Jurkat, Clone E6-1 (cell line): ENCODE measurements at places on chromosomes 3 and 15.

GRCh38 chr15:74635228-74635627 lies 19.6 kb downstream of the CLK3 start:
- peak; percentile 71 for DNase-seq

DNA sequence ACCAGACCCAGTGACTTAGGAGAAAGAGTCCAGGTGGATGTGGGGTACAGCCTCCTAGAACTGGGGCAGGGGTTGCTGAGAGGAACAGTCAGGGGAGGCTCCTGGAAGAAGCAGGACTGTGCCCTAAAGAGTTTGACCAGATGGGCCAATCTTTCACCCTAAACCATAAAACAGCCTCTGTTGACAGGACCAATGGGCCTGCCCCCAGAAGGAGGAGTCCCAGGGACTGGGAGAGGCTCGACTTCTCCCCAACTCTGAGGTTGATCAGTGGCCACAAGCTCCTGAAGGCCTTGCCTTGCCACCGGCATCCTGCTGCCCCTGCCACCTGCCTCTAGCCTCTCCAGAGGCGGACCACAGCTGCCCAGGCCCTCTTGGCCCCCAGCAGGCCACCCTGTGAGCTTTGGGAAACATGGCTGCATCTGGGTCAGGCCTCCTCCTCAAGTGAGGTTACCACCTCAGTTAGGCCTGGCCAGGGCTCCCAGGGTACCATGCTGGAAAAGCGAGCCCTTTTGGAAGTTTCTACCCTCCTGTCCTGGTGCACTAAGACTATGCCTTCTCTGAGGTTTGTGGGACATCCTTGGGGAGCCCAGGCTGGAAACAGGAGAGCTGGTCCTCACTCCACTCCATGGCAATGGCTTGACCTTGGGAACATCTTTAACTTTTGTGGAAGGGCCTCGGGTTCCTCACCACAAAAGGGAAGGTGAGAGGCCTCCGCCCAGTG lies 2.8 kb downstream of the VIPR1 start:
- no peak for DNase-seq

DNA sequence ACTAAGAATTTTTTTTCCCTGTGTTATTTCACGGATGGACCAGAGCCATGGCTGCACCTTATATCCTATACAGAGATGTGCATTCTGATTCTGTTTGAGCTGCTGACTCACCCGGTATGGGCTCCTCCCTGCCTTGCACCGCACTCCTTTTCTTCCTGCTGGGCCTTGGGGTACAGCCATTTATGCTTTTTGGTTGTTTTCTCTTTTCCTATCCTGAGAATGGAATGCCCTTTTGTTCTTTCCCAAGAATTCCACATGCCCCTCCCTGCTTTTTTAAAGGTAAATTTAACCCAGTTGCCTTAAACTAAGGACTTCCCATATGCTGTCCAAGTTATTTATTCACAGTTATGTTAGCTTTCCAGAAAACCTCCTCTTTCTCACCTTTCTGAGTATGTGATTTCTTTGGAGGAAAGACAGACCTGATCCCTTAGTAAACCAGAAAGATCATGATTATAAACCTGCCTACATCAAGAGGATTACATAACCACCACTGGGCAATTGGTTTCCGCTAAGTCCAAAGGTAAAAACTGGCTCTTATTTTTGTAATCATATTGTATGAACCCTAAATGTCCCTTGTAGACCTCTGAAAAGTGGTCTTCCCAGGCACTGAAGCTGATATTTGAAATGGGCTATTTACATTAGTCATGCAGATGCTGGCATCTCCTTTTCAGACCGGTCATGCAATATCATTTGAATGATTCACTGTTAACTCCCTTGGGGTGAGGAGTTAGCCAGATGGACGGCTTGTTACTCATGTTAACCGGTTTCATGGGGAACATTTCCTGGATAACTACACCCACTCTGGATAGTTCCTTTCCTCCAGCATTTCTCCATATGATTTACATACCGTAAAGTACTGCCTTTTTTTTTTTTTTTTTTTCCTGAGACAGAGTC lies 45.5 kb downstream of the TMOD3 start:
- DNase-seq = no peak

DNA sequence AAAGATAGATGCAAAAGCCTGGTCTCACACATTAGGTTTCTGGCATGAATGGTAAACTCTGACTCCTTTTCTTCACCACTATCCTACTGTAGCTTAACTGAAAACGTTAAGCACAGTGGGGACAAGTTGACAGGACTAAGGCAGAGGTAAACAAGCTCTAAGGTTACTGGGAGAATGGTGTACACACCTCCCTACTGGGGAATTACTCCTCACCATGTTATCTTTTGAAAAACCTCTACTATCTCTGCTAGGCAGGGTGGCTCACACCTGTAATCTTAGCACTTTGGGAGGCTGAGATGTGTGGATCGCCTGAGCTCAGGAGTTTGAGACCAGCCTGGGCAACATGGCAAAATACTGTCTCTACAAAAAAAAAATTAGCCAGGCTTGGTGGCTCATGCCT lies 29.1 kb downstream of the IP6K1 start:
- DNase-seq = no peak

- DNase-seq = no peak
Measured at GRCh38 chr15:71595846-71596553, 214.4 kb upstream of the NR2E3 start.

DNA sequence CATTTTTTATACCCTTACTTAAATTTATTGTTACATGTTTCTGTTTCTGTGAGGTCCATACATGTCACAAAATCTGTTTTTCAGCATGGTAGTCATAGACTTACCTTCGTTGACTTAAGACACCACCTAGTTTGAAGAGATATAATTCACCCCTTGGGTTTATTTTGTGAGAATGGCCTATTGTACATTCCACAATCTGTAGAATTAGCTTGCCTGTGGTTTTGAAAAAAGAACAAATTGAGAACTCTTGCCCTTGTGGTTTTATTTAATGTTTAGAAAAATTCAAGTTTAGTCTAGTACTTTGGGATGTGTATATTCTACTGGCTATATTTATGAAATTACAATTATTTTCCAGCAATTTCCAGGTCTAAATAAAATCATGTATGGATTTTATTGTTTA lies 31.6 kb downstream of the FILIP1L start:
- no peak for DNase-seq

- no peak for DNase-seq
Measured at GRCh38 chr15:29753506-29753905, 68.8 kb downstream of the TJP1 start.

- no peak for DNase-seq
Measured at GRCh38 chr15:69167218-69167846, 6.9 kb downstream of the GLCE start.

DNA sequence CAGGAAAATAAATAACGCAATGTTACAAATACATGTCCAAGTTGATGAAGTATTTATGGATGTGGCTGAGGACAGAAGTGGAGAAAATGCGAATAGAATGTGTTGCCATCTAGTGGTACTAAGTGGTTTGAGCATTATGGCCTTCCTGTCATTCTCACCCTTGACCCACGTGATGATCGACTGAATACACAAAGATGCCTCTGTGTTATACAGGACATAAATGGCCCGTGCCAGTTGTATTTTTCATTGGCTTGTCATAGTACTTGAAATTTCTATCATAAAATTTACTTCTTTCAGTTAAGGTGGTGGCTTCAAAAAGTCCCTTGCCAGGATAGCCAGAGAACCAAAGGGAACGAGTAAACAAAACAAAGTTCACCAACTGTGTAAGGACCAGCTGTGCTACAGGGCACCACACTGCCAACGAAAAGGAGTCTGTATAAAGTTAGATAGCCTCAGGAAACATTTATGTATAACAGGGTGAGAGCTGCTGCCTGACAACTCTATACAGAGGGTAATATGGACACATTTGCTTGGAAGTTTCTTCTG lies 103.7 kb downstream of the MYH15 start:
- DNase-seq = peak; percentile 69

DNA sequence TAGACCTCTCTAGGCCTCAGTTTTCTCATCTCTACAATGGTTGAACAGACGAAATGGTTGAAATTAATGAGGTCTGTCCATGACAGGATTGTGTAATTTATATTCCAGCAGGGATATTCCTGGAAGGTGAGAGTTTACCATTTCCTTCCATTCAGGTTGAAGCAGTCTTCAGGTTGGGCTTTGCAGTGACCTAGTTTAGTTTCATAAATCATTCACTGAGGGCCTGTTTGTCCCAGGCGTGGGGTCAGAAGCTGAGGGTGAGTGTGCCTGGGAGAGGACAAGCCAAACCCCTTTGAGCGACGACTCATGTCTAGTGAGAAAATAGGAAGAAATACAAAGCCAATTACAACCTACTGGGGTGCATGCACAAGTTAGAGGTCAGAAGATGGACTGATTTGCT lies 57.2 kb upstream of the CACNA2D3 start:
- DNase-seq = no peak

DNA sequence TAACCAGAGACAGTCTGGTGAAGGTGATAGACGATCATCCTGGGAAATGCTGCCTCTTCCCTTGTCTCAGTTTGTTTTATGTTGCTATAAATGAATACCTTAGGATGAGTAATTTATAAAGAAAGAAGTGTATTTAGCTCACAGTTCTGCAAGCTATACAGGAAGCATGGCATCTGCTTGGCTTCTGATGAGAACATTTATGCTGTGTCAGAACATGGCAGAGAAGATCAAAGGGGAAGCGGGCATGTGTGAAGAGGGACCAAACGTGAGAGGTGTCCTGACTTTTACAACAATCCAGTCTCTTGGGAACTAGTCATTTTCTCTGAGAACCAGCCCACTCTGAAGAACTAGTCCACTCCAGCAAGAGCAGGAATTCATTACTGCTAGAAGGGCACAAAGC lies 9.6 kb downstream of the CMC1 start:
- DNase-seq = no peak

- DNase-seq = no peak
Measured at GRCh38 chr15:75995611-75996010, 16.6 kb downstream of the NRG4 start.
